ENCODE measurements at places on chromosomes 1 and 21. TPM values are rescaled to one million over a fixed set of nuclear protein-coding genes. Genes with fewer than 3 reads are reported as not detected.

Gene KCNK2
- total RNA-seq = 64.3 TPM

Gene CFHR5
- not detected for total RNA-seq

Gene KRTAP10-10
- not detected for total RNA-seq

Gene ZNF593OS
- not detected for total RNA-seq

Gene KRTAP10-3
- not detected for total RNA-seq

Gene KRTAP19-3
- not detected for total RNA-seq

Gene DNAJC28
- 3.7 TPM for total RNA-seq

Gene LRRIQ3
- total RNA-seq = 1.3 TPM

Gene TMEM82
- total RNA-seq = not detected

Gene SYT14
- total RNA-seq = 0.08 TPM

Gene OR10Z1
- not detected for total RNA-seq

Gene SERTAD4
- 16.7 TPM for total RNA-seq

Gene OVAAL
- total RNA-seq = not detected

Gene GNAT2
- 0.18 TPM for total RNA-seq

Gene TDRD5
- not detected for total RNA-seq

Gene FNDC10
- 4.5 TPM for total RNA-seq

Gene PCP4
- total RNA-seq = not detected

Gene PLA2G4A
- total RNA-seq = 74.7 TPM
